ENCODE measurements at places on chromosomes 2 and 18.

DNA sequence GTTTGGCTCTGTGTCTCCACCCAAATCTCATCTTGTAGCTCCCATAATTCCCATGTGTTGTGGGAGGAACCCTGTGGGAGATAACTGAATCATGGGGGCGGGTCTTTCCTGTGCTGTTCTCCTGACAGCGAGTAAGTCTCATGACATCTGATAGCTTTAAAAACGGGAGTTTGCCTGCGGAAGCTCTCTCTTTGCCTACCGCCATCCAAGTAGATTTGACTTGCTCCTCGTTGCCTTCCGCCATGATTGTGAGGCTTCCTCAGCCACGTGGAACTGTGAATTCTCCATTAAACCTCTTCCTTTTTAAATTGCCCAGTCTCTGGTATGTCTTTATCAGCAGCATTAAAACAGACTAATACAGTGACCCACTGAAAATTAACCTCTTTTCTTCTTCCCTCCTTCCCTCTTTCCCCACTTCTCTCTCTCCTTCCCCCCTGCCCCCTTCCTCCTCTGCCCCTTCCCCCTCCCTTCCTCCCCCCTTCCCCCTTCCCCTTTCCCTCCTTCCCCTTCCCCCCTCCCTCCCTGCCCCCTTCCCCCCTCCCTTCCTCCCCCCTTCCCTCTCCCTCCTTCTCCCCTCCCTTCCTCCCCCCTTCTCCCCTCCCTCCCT is 818.8 kb downstream of the SLC4A3 start:
- DNase-seq = no peak

GRCh38 chr2:110866466-110866865 is 134.1 kb downstream of the ACOXL start:
- DNase-seq = no peak

GRCh38 chr2:62660087-62660486 is 45.4 kb upstream of the EHBP1 start:
- DNase-seq = no peak

- no peak for DNase-seq
Observed at GRCh38 chr2:207764096-207764630, 5.5 kb downstream of the FZD5 start.

- no peak for DNase-seq
Observed at GRCh38 chr18:61435064-61435652, 101.9 kb downstream of the CDH20 start.

GRCh38 chr18:8946066-8946838 is 156.2 kb upstream of the NDUFV2 start:
- no peak for DNase-seq

DNA sequence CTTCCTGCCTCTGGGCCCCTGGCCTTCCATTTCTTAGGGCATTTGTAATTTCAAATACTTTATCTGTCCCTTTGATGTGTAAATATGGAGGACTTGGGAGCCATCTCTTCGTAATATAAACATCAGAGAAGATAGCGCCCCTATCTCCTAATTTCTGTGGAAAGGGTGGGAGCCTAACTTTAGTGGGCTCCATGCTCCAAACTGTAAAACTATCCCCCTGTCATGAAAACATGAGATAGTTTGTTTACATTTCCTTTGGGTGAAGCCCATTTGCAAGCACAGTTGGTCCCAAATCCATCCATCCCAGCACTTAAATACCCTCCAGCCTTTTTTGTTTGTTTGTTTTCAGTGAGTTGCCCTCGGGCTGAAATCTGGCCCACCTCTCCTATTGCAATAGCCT is 782.6 kb upstream of the FSHR start:
- no peak for DNase-seq

DNA sequence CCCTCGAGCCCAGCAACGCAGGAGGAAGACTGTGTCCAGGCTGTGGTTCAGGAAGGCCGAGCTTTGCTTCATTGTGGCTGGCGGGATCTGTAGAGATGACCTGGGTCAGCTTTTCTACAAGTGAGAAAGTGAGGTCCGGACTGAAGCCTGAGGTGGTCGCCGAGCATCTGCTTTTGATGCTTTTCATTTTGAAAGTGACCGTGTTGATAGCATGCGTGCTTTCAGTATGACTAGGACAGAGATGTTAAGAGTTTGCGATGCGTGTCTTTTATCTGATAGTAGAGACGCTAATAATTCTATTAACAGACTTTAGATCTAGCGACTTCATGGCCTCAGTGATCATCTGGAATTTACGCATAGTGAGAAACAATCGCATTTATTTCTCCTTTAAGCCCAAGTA is 28.1 kb downstream of the CTDP1 start:
- no peak for DNase-seq

DNA sequence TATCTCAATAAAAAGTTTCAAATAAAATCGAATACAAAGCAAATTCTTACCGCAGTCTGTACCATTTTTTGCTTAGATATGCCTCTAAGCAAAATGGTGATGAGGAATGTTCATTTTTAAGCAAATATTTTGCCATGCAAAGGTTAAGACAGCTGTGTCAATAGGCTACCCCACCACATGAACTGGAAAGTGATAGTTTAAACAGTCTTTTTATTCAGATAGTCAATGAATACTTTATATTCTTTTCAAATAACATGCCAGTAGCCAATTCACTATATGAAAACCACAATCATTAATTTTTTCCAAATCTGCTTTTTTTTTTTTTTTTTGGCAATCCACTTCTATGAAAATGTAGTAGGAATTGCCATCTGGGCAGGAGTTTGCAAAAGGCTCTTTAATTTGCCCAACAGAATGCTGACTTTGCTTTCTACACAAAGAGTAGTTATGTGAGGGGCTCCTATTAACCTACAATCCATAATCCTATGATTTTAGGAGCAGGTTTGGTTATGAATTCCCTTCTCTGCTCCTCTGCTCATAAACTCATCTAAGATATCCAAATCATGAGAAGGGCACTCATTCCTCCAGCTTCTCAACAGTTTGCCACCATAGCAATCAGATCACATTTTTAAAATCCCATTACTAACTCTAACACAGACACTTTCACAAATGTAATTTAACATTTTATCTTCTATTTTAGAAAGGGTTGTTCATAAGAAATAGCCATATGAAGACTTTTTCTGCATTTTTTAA is 69.2 kb downstream of the SLC40A1 start:
- no peak for DNase-seq

GRCh38 chr2:67891642-67892041 is 171.2 kb downstream of the C1D start:
- DNase-seq = no peak

- DNase-seq = no peak
Observed at GRCh38 chr2:190481339-190481738, 53.2 kb downstream of the NEMP2 start.

All from right lung (tissue), 10 donors.